ENCODE measurements at places on chromosomes 3 and 15.

DNA sequence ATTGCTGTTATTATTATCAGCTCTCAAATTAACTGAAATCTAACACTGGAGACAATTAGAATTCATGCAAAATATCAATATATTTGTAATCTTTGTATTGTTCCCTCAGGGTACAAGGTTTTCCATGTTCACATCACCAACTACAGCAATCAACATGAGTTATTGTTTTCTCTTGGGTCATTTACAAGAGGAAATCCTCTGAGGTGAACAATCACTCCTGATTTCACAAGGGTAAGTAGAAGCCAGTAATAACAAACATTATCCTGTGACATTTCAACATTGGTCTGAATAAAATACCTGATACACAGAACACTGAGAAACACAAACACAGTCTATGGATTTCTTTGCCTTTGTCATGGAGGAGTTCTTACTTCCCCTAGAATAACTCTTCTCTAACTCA is 174.0 kb downstream of the SUCNR1 start:
- DNase-seq, result no peak

DNA sequence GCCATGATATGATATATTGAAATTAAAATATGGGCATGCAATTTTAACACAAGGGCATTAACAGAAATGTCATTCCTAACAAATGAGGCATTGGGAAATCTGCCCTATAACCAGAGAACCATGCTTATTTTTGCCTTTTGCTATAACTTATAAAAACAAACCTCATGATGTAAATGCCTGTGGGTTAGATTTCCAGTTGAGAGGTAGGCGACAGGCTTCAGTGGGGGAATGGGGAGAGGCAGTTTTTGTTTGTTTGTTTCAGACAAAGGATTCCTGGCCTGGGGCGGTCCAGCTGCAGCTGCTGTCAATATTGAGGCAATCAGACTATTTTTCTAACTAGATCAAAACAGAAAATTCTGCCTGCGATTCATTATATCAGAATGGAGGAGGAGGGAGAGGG is 490.4 kb upstream of the CFAP20DC start:
- DNase-seq, result no peak

DNA sequence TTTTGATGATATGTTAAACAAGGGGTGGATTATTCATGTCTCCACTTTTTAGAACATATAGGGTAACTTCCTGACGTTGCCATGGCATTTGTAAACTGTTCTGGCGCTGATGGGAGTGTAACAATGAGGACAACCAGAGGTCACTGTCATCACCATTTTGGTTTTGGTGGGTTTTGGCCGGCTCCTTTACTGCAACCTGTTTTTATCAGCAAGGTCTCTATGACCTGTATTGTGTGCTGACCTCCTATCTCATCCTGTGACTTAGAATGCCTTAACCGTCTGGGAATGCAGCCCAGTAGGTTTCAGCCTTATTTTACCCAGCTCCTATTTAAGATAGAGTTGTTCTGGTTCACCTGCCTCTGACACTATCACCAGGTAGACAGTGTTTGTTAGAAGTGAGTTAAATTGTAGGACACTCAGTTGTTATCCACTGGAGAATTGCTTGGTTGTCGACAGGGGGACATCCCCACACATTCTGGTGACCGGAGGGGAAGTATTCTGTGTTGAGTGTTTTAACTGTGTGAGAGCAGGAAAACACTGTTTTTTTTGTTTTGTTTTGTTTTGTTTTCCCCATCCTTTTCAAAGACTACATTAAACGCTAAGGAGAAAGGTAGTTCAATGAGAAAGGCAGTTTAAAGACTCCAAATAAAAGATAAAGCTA is 36.9 kb upstream of the SKIL start:
- DNase-seq, result no peak

DNA sequence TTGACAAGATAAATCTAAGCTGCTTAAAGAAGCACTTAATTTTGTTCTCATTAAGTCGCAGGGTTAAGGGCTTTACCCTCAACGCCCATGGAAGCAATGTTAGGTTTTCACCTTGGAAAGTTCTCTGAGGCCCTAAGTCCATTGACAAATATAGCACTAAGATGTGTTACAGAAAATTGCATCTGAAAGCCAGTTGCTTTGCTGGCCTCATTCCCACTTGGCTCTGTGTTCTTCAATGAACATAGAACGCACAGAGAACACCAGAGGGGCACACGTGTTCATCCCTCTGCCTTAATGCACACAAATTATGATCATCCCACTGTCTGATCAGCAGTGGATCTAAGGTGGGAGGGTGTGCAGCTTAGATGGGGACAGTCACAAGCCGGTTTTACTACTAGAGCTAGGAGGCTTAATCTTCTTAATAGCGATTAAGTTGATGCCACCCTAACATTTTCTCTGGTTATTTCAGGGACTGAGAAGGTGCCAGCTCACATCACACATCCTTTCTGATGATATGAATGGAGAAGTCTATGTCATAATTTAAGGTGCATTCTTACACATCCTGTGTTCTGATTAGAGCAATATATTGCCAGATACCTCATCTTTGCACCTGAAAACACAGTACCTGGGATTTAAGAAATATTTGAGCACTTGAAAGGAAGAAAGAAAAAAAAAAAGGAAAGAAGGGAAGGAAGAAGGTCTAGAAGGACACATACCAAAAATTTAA is 224.4 kb upstream of the ICE2 start:
- no peak for DNase-seq

- DNase-seq, result no peak
Observed at GRCh38 chr3:153246331-153246730, 84.3 kb downstream of the RAP2B start.

DNA sequence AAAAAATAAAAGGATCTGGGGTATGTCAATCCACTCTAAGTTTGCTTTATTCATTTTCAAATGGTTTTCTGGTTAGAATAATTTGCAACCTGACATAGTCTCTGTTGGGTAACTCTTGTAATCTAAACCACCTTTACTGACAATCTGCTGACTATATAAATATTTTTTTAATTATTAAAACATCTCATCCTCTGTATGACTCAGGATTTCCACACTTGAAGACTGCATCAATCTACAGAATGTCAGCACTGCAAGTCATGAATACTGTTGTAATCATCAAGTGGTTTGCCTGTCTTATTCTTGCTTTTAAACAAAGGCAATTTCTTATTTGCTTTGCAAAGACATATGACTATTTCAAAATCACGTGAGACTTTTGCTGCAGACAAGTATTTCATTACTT is 42.1 kb downstream of the VGLL3 start:
- no peak for DNase-seq

GRCh38 chr15:56248311-56248992 is 4.8 kb upstream of the RFX7 start:
- DNase-seq, result no peak

DNA sequence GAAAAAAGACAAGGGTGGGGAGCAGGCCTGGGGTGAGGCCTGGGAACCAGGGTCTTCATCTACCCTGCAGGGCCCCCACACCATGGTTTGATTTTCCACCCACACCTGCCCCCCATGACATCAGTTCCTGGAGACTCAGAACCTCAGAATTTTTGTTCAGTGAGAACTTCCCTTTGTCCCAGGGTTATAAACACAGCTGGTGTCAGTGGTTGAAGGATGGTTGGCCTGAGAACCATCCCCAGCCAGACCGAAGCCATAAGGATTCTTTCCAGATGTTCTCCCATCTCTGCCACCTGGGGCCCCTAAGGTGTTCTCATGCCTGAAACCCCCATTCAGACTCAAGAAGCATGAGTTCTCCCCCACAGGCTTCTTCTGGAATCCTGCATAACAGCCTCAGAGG is 16.6 kb downstream of the CCDC33 start:
- DNase-seq, result no peak

All from stimulated activated CD8-positive, alpha-beta memory T cell treated with anti-CD3 and anti-CD28 coated beads, Interleukin-7, amount 100 ng/mL, for 1 hour (primary cell).